ENCODE measurements at places on chromosomes 3 and 15. TPM values are rescaled to one million over a fixed set of nuclear protein-coding genes. Genes with fewer than 3 reads are reported as not detected.

The NPAP1 gene
- not detected for total RNA-seq

The BTLA gene
- total RNA-seq, result not detected

The SPSB4 gene
- 0.05 TPM for total RNA-seq

The NANOGP8 gene
- total RNA-seq, result not detected

The C2CD4A gene
- 0.15 TPM for total RNA-seq
